ENCODE measurements at places on chromosomes 12 and 14. TPM values are rescaled to one million over a fixed set of nuclear protein-coding genes. Genes with fewer than 3 reads are reported as not detected.

DNA sequence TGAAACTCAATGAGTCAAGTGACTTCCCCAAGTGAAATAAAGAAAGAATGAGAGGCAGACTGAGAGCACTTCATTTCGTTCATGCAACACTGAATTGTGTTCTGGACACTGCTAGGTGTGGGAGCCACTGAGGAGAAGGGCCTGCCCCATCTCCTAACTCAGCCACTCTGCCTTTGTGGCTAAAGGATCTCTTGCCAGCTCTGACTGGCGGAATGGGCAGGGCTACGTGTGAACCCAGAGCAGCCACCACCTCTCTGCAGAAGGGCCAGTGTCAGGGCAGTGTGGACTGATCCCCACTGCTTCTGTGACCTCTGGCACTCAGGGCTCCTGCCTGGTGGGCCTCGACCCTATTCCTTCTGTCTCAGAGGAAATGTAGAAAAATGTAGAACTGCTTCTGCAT, 46.5 kb upstream of the GZMB start:
- no peak for DNase-seq

Gene ZNF385A
- total RNA-seq, result 5.7 TPM

- no peak for DNase-seq
Measured at GRCh38 chr12:104694161-104694560, 237.4 kb downstream of the CHST11 start.

DNA sequence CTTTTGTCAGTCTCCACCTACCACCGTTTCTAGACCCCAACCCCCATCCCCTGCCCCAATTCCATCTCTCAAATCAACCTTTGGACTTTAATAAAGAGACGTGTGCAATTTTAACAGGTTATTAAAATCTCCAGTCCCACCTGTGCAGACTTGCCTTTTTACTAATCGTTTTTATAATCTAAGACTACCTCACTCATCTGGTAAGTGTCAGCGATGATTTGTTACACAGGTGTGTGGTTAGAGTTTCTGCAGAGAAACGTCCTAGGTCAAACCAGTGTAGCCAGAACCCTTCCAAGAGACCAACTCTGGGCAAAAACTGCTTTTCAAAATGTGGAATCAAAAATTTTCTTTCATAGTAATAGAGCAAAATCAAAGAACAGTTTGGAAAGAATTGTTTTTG, 60.4 kb upstream of the PELI2 start:
- no peak for DNase-seq

- no peak for DNase-seq
Measured at GRCh38 chr12:112126000-112126438, 659 bp downstream of the TRAFD1 start.

Gene SERPINA1
- total RNA-seq, result 15.5 TPM

DNA sequence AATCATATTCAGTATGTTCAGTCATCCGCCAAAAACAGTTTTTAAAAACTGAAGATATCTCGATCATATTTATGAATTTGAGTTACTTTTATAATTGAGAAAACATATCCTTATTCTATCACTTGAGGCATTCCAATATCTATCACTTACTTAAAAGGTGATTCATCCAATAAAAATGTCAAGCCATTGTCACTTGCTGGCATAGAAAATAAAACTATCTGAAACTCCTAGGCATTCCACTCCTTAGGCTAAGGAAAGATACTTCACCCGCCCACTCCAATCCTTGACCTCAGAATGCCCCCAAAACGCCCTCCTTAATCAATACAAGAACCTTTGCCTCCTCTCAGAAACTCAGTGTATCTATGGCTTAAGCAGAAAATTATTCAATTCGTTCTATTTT, 51.3 kb upstream of the AMIGO2 start:
- no peak for DNase-seq

Gene SERPINA5
- total RNA-seq, result not detected

GRCh38 chr12:119803381-119803791, 73.7 kb downstream of the CIT start:
- no peak for DNase-seq

DNA sequence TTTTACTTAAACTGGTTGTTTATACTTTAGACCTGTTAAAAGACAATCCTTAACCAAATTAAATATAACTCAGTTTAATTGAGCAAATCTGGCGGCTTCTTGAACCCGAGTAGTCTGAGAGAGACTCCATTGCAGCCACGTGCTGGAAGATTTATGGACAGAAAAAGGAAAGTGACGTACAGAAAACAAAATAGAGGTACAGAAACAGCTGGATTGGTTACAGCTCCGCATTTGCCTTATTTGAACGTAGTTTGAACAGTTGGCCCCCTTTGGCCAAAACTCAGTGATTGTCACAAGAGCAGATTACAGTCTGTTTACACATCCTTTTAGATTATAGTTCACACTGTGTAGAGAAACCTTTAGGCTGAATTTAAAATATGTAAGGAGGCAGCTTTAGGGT, 155.9 kb downstream of the RAD51B start:
- DNase-seq, result no peak

Gene MSRB3
- total RNA-seq, result 0.22 TPM

DNA sequence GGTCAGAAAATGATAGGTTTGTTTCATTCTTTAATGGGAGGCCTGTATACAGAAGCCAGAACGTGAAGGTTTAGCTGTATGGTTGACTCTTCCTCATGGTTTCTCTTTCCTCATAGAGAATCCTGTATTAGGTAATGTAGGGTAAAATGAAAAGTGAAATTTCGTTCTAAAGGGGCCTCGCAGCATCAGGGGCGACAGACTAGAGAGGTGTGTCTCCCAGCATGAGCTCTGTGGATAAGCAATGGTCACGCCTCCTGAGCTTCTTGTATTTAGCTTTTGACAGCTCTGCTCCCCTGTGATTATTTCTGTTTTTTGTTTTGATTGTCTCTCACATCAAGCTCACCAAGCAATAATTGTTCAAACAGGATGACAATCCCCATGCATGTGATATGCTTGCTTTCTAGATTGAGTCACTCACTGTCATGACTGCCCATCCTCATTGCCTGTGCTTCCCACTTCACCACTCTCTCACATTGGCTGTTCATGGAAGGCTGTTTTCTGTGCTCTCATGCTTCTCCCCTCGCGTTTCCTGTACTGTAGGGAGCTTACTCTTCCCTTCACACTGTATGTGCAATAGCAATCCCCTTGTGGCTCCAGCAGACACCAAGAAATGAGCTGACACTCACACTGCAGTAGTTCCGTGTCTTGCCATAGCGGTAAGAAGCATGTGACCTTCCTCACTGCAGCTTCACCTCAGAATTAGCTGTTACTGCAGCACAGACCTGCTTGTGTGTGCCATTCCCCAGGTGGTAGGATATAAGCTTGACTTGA, 44.0 kb downstream of the RAD52 start:
- no peak for DNase-seq

Gene ACSM4
- total RNA-seq, result not detected

Gene KRAS
- total RNA-seq, result 26.4 TPM

Gene WNT1
- total RNA-seq, result 2.2 TPM

Gene SLC39A2
- total RNA-seq, result not detected

Gene NGB
- not detected for total RNA-seq

- DNase-seq, result no peak
Measured at GRCh38 chr14:53368066-53368465, 214.9 kb upstream of the DDHD1 start.

Gene SLC38A4
- not detected for total RNA-seq

Gene NANOG
- not detected for total RNA-seq

Gene RASSF8
- total RNA-seq, result not detected

DNA sequence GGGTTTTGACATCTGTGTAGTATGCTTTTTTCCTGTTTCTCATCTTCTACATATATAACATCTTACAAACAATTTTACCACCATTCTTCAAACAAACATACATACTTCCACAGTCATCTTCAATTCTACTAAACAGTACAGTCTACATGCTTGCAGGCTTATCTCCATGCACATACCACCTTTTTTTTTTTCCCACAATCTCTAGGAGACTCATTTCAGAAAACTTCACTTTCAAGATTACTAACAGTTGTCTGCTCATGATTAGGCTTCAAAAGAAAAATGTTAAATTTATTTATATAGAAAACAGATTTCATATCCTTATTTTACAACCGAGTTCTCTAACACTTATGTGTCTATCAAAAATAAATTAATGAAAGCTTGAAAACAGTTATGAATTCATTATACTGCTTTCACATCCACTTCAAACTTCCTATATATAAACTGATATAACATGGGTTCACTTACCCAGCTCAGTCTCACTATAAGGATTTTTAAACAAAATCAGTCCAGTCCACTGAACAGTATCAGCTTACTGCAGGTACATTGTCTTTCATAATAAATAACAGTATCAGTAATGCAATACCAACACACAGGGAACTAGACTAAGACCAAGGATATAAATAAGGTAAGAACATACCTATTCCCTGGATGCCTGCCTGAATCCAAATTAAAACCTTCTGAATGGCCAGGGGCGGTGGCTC, 42.5 kb downstream of the LRP6 start:
- no peak for DNase-seq

Gene PFDN5
- total RNA-seq, result 600 TPM

DNA sequence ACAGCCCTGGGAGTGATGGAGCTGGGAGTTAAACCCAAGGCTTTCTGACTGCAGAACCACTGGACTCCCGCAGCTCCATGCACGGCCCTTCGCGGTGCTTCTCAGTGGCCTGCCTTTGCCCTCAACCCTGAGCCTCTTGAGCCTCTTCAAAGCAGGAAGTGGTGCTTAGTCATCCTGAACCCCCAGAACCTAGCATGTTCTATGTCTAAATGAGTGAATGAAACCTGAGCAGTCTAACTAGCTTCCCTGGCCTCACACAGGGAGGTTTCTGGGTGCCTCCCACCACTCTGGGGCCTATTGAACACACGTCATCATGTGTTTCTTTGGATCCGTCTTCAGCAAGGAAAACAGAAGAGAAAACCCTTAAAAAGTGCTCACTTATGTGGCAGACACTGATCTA, 117.9 kb upstream of the SFSWAP start:
- DNase-seq, result no peak

Gene BTG1
- total RNA-seq, result 1,109 TPM

DNA sequence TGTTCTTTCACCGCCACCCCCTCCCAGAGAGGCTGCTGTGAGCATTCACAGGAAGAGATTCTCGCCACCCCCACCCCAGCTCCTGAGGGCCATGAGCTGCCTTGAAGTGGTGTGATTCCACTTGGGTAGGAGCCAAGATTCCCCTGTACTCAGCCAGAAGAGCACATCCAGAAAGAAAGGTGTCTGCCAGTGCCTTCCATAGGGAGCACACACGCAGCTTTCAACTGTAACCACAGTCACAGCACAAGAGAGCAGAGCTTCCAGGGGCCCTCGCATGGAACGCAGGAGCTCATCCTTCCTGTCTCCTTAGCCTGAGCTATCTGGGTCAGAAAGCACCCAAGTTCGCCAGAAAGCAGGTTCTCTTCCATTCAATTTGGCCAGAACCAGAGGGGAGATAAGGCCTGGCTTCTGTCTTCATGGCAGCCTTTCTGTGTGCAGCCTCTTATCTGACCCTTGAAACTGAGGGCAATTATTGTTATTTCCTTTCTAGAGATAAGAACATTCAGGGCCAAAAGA, 66.6 kb upstream of the SCN8A start:
- DNase-seq, result no peak

DNA sequence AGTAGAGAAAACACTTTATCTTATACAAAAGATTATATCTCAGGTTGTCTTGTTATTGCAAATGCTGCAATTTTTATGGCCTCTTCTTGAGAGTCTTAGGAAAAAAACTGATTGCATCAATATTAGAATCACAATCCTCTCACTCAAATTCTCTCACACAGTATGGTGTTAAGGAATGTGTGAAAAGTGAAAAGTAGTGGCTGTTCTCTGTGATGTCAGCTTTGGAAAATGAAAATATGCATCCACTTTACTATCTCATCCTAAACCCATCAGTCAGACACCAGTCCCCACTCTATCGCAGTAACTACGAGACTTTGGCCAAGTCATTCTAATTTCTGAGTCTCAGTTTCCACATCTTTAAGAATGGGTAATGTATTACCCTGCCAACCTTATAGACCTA, 32.6 kb upstream of the NTF3 start:
- no peak for DNase-seq

GRCh38 chr14:76918256-76918781, 92.1 kb downstream of the LRRC74A start:
- DNase-seq, result no peak

- DNase-seq, result no peak
Measured at GRCh38 chr12:71804505-71804904, 35.1 kb upstream of the TBC1D15 start.

DNA sequence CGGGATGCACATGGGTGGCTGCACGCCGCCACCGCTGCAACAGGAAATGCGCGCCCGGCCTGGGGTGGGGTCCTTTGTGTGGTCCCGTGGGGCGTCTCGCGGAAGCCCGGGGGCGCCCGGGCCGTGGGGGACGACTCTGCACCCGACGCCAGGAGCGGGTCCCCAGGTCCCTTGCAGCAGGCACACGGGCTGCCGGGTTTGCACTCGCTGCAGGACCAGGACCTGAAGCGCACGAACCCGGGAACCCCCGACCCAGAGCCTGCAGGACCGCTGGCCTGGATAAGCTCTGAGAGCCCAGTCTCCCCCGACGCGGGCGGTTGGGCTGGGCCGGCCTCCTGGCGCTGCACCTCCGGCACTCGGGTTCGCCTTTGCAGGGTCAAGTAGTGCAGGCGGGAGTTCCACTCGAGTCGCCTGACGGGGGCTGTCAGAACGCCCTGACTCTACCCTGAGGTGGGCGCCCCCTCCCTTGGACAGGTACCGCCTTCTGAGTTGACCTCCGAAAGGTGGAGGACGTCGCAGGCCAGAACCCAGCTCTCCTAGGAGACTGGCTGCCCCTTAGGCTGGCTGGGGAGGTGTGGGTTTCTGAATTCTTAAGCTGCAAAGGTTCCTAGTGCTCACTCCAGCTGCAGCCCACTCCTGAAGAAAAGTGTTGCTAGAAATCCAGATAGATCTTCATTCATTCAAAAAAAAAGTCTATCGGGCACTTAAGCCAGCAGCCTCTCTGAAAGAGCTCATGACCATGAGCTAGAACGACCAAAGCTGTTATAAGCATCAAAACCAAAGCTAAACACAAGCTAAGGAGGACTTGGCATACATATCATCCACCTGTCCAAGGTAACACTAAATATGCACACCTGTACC, 68.0 kb downstream of the RNF34 start:
- DNase-seq, result no peak

DNA sequence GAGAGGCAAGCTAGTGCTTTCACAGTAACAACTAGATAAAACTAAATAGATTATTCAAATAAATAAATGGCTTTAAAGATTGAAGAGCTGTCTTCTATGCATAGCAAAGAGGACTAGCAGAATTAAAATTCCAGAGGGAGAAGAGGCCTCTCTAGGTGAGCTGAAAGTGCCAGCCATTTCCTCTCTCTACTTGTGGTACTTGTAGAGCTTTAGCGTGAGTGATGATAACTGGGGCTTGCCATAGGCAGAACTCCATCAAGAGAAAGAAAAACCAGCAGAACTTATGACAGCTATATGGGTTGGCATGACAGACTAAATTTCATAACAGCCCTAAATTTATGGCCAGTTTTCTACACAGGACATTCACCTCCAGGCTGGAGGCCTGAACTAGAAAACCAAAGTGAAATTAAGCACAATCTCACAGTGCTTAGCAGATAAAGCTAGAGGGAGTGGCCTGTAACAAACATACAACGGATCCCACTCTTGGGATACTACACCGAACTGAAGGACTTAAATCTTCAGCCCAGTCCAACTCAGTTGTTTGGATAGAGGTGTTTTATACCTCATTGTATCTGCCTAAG, 11.0 kb downstream of the SPTLC2 start:
- DNase-seq, result no peak

Gene OR4E2
- total RNA-seq, result not detected

Data from T-helper 17 cell (primary cell).